Stimulated activated CD4-positive, alpha-beta T cell treated with anti-CD3 and anti-CD28 coated beads, TNF-alpha, amount 100 ng/mL, for 1 hour (primary cell): ENCODE measurements at places on chromosomes 13 and 19.

GRCh38 chr13:38700051-38700450, 13.2 kb downstream of the FREM2 start:
- DNase-seq: no peak

GRCh38 chr13:40589285-40590109, 76.9 kb downstream of the FOXO1 start:
- DNase-seq: no peak

GRCh38 chr13:51601601-51602565, 17.6 kb downstream of the WDFY2 start:
- no peak for DNase-seq

DNA sequence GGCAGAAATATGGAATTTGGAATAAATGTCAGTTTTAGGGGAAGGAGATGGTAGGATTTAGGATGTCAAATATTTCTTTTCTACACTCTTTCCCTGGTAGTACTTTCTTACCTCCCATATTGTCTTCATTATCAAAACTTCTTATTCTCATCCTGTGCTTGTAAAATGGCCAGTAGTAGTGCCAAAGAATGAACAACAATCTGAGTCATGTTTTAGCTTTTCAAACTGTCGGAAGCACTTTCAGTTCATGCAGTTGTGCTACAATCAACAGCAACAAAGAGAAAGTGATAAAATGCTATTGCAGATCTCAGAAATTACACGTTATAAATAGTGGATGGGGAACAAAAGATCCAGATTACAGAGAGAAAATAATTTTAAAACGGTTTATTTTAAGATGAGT, 193.7 kb upstream of the RXFP2 start:
- no peak for DNase-seq

GRCh38 chr19:48994035-48994386, 324 bp downstream of the RUVBL2 start:
- DNase-seq: no peak
